IMR-90 (cell line): ENCODE measurements at places on chromosomes 3 and 15. TPM values are rescaled to one million over a fixed set of nuclear protein-coding genes. Genes with fewer than 3 reads are reported as not detected.
A peak's percentile ranks its signal among the peaks of the same experiment; 100 is the strongest.

DNA sequence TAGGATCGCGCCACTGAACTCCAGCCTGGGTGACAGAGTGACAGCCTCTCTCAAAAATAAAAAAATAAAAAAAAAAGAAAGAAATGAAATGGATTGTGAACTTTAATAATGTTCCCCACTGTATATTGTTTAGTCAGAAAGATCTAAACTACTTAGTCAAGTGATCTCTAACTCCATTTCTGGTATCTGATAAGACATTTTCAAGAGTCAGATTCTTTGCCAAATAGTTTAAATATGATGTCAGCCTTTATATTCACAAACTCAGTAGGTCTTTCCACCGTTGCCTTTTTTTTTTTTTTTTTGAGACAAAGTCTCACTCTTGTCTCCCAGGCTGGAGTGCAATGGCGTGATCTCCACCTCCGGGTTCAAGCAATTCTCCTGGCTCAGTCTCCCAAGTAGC, 29.0 kb upstream of the OSBPL11 start:
- peak; percentile 49 for DNase-seq

TMC3 gene
- not detected in 2 replicates for polyA plus RNA-seq

WDR93 gene
- polyA plus RNA-seq, result not detected in 2 replicates

DNA sequence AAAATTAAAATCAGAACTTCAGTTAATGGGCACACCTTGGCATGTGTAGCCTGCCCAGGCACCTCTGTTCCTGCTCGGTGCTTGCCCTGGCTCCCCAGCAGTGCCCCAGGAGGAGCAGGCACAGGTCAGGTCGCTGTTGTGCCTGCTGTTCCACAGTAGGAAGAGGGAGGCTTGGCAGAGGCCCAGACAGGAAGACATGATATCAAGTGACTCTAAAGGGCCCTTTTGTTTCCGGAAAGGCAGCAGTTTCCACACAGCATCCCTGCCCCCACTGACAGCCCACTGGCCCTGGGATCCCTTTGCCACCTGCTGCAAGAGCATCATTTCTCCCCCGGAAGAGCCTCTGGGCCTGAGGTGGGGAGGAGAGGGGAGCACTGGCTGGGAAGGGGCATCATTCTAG, 40.5 kb upstream of the HES1 start:
- no peak for DNase-seq

GRCh38 chr15:70222606-70223005, 124.9 kb upstream of the TLE3 start:
- DNase-seq, result no peak

- peak; percentile 73 for DNase-seq
These were observed 10.6 kb upstream of the CD96 start for GRCh38 chr3:111531446-111531845.

GRCh38 chr3:73432023-73432705, 192.6 kb downstream of the PDZRN3 start:
- DNase-seq, result peak; percentile 54

- DNase-seq, result no peak
These were observed 25.4 kb upstream of the TSEN2 start for GRCh38 chr3:12458901-12459300.

DNA sequence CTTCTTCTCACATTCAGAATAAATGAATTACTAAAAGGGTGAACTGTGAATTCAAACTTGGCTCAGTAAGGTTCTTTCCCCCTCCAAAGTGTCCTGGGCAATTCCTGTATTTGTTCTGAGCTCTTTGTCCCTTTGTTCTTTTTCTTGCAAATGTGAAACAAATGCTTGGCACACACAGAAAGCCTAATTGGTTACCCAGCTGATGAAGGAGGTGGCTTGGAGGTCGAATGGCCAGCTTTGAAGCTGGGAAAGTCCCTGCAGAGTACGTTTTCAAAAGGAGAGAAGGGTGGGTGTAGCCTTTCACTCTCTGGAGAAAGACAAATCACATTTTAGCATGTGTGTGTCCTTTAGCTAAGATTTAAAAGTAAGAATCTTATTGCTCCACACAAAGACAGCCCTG, 154.4 kb downstream of the PEX5L start:
- no peak for DNase-seq

- no peak for DNase-seq
These were observed 336.2 kb upstream of the TPM1 start for GRCh38 chr15:62706317-62706716.

ITIH4 gene
- 0.26 and 0.67 TPM in 2 replicates for polyA plus RNA-seq

TMCO5A gene
- polyA plus RNA-seq, result not detected in 2 replicates

- DNase-seq, result no peak
These were observed 16.5 kb downstream of the PIF1 start for GRCh38 chr15:64808785-64809453.

DNA sequence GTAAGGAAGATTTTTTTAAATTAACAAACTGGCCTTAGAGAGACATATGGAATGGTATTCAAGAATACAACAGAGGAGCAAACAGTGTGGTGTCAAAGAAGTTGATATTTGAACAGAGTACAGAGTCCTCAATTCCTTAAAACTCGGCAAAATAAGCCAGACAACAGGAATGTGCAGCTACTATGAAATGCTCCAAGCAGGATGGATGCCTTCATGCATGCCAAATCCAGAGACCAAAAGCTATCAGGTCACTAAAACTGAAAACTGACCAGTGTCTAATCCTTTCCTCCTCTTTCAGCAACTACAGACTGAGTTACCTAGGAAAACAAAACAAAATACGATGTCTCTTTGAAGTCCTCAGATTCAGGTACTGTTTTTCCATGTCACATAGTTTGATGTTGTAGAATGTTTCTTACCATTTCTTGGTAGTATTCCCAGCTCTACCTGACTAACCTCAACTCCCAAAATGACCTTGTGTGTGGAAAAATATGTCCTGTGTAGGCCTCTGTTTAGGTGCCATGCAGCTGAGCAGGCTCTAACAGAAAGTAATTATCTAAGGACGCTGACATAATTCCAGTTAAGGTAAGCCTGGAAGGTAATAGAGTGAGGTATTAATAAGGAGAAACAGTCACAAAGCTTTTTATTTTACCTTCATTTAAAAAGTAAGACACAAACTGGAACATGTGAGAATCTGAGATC, 46.9 kb downstream of the TBL1XR1 start:
- DNase-seq, result no peak

DNA sequence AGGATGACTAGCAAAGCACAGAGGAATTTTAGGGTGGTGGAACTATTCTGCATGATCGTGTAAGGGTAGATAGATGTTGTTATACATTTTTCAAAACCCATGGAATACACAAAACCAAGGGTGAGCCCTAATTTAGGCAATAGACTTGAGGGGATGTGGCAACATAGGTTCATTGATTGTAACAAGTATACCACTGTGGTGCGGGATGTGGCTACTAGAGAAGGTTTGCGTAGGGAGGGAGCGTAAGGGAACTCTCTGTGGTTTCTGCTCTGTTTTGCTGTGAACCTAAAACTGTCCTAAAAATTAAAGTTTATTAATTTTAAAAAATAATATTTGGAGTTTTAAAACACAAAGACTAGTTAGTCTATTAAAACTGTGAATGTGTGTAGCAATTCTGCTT, 202.8 kb downstream of the PLCL2 start:
- DNase-seq, result no peak

DNA sequence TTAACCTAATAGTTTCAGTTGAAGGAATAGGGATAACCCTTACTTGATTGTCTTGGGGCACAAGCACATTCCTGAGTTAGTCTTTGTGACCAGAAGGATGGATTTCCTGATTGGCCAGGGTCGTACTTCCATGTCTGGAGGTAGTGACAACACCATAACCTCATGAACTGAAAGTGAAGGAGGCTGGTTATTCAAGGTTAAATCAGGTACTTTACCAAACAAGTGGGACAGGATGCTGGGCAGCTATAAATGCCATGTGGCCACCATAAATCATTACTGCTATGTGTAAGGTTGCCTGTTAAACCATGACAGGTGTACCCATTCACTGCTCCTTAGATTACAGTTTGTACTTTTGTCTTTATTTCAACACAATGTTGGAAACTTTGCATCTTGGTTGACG, 128.3 kb upstream of the SAMMSON start:
- no peak for DNase-seq

- no peak for DNase-seq
These were observed 59.9 kb upstream of the PTX3 start for GRCh38 chr3:157376603-157377300.

GRCh38 chr15:80582816-80583423, 112.2 kb upstream of the ABHD17C start:
- DNase-seq, result no peak

- DNase-seq, result peak; percentile 44
These were observed 21.5 kb upstream of the ZBTB38 start for GRCh38 chr3:141346839-141347238.

GRCh38 chr3:55893045-55893664, 406.0 kb upstream of the WNT5A start:
- peak; percentile 81 for DNase-seq

- no peak for DNase-seq
These were observed 932 bp upstream of the TP53BP1 start for GRCh38 chr15:43493703-43494472.

RAB7A gene
- polyA plus RNA-seq, result 240 TPM in 2 replicates

DNA sequence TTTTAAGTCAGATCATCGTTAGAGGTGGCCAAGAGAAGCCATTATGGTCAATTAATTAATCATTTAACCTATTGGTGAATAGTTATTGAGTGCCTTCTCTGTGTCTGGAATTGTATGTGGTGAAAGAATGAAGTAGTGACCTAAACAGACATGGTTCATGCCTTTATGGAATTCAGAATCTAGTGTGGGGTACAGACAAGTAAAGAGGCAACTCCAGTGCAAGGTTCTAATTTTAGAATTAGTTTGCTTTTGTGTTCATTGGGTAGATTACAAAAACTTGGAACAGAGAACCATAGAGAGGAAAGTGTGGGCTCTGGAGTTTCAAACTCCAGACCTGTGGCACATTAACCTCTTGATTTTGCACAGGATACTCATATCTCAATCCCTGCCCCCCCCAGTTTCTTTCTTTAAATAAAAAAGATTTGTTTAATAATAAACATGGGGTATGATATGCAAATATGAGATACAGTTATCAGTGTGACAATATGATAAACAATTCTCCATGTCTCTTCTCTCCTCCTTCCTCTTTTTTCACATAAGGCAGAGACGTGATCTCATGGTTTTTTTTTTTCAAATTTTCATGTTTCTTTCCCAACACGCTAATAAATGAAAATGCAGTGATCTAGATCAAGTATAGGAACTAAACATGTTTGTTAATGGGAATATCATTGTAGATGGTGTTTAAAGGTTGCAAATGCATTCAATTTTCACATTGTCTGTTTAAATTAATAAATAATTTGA, 117.9 kb downstream of the MITF start:
- DNase-seq, result no peak

DNA sequence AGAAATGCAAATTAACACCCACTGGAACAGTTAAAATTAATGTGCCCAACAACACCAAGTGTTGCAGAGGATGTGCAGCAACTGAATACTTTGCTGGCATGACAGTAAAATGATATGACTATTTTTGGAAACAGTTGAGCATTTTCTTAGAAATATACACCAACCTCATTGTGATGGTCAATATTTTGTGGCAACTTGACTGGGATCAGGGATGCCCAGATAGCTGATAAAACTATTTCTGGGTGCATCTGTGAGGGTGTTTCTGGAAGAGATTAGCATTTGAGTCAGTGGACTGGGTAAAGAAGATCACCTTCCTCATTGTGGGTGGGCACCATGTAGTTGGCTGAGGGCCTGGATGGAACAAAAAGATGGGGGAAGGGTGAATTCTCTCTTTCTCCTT, 57.9 kb downstream of the RPLP1 start:
- no peak for DNase-seq

DNA sequence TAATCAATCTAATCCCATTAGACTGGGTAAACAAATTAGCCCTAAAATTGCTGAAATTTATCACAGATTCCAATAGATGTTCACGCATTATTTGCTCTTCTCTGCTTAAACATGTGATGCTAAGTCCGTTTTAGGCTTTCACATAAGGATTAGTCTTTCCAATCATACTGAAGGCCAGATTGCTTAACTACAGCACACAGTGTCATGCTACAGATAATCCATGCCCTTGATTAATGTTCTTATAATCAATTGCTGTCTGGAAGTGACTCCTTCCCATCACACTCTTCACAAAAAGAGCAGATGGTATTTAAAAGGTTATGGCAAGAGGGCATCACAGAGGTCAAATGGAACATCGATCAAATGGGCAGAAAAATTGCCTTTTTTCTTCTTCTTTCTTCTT, 471.5 kb upstream of the ROBO1 start:
- no peak for DNase-seq

DNA sequence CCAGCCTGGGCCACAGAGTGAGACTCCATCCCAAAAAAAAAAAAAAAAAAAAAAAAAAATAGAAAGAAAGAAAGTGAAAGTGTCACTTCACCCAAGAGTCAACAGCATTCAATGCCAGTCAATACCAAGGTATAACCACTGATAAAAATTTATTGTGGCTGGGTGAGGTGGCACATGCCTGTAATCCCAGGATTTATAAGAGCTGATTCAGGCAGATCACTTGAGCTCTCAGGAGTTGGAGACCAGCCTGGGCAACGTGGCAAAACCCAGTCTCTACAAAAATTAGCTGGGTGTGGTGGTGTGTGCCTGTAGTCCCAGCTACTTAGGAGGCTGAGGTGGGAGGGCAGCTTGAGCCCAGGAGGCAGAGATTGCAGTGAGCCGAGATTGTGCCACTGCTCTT, 46.5 kb upstream of the PIK3CB start:
- no peak for DNase-seq

DNA sequence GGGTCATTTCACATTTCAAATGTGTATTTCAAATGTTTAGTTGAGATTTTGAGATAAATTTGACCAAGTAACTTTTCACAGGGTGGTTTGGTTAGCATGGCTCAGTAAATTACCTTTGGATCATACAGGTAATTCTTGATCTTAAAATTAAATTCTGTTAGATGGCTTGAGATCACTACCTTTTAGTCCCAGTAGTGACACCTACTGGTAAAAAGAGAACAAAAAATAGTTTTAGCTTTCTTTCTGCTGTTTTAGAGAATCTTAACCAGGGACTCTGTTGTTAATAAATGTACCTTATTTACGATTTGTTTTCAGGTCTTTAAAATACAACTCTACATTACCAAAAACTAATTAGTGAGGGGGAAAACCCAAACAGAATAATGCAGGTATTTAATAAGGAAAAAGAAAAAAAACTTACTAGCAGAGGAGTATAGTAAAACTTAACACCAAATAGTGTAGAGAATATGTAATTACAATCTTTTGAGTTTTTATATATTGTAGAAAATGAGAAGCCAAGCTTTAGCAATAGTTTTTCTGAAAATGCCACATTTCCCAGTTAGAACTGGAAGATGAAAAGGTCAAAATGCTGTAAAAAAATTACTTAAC, 620.3 kb upstream of the AGTR1 start:
- DNase-seq, result peak; percentile 28
